CD4-positive, alpha-beta T cell treated with Interleukin-17A for 4 hours (primary cell): ENCODE measurements at places on chromosomes 11 and 22.

DNA sequence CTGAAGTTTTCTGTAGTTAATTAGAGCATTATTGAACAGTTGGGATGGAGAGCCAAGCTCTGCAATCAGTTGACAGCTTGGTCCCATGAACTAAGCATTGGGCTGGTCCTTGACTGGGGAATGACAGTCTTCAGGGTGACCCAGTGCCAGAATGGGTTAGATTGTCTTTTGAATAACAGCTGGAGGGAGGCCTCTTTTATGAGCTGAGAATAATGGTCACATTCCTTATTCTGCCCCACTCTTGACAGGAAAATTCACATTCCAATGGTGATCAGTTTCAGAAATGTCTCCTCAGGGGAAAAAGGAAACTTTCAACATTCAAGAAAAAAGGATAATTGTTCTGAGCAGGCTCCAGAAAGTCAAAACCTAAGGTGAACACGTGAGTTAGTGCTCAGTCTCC lies 113.9 kb downstream of the KIRREL3 start:
- no peak for DNase-seq

DNA sequence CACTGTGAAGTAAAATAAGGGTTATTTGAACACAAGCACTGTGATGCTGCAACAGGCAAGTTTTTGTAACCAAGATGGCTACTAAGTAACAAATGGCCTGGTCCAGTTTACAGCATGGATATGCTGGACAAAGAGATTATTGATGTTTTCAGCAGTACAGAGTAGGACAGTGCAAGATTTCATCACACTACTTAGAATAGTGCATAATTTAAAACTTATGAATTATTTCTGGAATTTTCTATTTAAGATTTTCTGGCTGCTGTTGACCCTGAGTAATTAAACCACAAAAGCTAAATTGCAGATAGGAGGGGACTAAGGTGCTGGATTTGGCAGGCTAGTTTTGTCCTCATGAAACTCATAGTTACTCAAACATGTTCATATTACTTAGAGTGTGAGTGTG lies 33.1 kb downstream of the CEP295 start:
- DNase-seq: no peak

DNA sequence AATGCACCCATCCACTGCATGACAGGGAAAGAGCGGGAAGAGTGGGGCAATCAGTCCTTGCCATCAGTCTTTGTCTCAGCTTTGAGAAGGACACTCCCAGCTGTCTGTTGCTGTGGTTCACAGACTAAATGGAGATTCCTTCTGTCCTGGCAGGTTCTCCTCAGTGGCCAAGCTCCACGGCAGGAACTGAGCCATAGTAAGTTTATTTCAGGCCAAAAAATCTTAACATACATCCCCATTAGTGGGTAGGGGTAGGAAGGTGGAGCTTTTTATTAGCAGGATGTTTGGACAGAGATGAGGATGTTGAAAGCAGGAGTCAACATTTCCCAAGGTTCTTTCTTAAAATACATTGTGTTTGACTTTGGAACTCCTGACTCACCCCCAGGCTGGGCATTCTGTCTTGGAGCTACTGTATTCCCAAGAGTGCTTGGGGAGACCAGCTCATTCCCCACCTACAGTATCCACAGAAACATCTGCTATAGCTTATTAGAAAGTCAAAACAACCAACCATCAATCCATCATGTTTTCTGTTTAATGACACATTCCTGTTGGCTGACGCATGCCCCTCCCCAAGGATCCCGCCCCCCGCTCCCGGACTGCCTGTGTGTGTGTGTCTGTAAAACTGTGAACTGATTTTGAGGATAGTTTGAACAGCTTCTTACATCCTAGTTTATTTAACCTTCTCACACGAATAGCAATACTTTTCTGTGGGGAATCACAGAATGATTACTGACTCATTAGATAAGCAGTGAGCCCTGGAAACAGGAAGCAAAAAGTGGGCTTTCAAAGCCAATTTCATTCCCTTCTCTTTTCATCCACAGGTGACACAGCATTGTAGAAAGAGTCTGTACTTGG lies 109.5 kb downstream of the CCDC81 start:
- no peak for DNase-seq

DNA sequence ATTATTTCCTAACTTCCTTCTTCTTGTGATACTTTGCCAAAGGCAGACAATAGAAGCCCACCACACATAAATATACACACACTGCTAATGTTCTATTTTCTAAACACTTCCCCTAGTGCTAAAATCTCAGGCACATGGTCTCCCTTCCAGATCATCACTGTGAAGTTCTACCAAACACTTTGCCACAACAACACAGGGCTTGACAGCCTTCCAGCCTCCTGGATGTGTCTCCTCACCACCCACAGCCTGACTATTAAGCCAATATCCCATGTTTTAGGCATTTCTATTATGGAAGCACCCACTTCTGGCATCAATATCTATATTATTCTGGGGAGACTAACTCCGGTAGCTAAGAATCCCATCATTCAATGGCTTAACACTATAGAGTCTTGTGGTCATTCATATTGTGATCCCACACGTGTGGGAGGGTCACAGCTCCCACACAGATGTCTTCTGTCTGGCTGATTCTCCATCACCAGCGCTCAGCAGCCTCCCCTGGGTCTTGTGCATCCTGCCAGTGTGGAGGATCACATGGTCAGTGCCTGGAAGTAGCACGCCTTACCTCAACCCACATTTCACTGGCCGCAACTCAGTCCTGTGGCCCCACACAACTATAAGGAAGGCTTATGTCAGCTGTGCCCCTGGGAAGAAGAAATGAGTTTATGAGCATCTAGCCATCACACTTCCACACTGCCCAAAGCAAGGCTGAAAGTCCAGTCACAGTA lies 29.0 kb downstream of the SPATA19 start:
- DNase-seq: no peak

GRCh38 chr11:129652835-129653234 lies 162.8 kb upstream of the TMEM45B start:
- no peak for DNase-seq

GRCh38 chr22:22930222-22930497 lies 42.5 kb downstream of the IGLL5 start:
- no peak for DNase-seq

DNA sequence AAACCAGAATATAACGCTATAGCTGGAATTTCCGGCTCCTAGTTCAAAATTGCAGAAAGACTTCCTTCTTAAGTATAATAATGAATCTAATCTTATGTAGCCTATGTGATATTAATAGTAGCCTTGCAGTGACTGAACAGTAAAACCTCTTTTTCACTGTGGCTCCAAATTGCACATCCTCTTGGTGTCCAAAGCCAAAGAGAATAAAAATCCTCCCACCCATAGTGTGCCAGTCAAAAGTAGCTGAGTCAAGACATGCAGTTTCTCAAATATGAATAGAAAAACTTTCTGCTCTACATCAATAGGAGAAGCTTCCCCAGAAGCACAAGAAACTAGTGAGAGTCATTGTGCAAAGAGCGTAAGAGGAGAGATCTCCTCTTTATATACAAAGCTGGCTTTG lies 76.0 kb upstream of the PICALM start:
- DNase-seq: no peak

GRCh38 chr11:13440100-13440855 lies 22.7 kb downstream of the BTBD10 start:
- DNase-seq: no peak

DNA sequence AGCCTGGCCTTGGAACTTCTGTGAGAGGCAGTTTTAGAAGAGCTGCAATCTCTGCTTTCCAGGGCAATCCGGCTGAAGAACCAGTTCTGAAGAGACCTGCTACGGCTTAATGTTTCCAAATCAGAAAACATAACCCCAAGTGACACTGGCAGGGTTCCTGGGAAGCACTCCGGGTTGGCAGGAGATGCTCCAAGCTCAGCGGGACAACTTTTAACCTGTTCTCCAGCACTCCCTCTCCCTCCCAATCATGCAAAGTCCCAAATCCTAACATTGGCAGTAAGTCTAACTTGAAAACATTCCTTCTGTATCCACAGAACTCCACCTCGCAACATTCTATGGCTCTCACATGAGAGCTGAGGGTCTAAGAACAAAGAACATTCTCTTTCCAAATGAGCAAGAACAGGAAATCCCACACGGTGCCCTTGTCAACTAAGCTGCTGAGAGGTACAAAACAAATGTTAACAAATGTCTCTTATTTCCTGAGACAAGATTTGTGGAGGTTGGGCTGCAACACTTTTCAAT lies 48.5 kb upstream of the MN1 start:
- DNase-seq: no peak

GRCh38 chr22:30523646-30524489 lies 18.4 kb upstream of the SEC14L4 start:
- DNase-seq: no peak

- no peak for DNase-seq
Measured at GRCh38 chr11:69310934-69311766, 17.2 kb downstream of the MYEOV start.

DNA sequence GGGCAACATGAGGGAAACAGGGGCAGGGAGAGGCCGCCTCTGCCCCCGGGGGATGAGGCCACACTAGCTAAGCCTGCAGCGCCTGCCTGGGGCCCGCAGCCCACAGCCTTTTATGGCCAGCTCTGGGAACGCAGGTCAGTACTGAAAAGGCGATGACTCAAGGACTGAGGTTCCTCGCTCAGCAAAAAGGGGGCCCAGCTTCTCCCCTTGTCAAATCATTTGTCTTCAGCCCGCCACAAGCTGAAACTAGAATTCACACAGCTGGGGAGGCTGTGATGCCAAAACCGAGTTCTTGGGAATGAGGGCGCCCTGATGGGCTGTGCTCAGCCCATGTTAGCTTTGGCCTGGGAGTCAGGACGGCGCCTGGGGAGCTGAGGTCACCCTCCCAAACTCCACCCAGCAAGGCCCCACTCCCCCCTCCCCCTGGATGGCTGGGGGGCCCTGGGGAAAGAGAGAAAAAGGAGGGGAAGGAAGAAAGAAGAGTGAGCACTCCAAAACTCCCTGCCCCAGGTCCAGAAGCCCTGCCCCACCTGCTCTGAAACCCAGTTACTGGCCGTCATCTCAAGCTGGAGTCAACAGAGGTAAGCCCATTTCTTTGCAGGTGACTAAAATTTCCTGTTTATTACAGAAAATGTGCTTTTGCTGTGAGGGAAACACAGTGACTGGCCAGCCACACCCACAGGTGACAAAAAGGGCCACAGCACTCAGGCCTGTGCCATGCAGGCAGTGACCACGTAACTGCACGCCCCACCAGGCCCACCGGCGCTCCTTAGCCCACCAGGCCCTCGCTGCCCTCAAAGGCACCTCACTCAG lies 13.7 kb downstream of the EHD1 start:
- peak; percentile 62 for DNase-seq

DNA sequence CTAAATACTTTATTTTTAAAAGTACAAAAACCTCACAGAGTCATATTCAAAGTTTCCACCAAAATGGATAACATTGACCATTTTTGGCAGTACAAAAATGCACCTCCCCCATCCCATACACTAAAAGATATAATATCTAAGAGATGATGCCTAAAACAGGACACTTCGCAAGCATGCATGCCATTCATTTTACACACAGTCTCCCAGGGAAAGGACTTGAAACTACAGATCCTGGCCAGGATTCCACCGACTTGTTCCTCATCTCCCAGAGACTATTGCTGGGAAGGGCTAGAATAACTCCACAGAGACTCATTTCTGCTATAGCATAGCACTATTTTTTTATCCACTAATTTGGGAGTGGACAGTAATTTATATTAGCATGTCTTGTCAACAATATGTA lies 81.7 kb downstream of the MTNR1B start:
- no peak for DNase-seq

- DNase-seq: no peak
Measured at GRCh38 chr11:19789835-19790710, 77.4 kb downstream of the NAV2 start.

- DNase-seq: peak; percentile 40
Measured at GRCh38 chr11:57460022-57460757, at the start of gene RTN4RL2. RTN4RL2 (plus strand) TSS chr11:57460528; CDS start chr11:57460866, 338 bp downstream.

- DNase-seq: no peak
Measured at GRCh38 chr11:113814181-113814580, 34.6 kb downstream of the CLDN25 start.

DNA sequence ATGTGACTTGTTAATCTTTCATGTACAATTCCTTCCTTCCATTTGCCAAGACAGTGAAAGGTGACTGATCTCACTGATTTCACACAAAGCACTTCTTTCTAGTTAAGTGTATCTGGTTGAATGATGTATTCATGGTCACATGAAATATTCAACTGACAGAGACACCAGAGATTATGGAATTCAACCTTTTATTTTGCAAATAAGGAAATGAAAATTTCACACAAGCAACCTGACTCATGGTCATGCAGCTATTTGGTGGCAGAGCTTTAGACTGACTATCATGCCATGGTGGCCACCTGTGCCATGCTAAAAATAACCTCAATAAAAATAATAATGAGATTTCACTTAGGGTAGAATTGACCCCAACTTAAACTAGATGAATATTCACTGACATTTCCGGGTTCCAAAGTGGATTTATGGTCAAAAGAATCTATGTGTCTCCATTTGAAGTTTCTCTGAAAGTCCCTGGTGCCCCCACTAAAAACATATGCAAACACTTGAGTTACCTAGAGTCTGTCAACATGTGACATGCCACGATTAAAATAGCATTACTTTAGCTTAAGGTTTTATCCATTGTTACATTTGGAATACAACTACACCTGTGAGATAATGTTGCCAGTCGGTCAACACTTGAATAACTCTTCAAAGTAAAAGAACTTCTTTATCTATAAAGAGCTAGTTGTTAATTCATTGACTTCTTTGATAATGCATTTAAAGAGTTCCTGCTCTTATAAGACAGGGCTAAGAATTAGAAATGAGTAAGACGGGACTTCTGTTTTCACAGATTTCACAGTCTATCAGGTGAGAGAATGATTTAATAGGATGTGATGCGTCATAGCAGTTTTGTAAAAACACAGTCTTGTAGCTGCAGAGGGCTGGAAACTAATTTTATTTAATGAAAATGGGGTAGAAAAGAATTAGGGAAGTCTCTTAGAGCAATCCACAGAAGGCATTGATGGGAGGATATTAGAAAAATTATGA lies 94.6 kb upstream of the OR9G4 start:
- DNase-seq: no peak

DNA sequence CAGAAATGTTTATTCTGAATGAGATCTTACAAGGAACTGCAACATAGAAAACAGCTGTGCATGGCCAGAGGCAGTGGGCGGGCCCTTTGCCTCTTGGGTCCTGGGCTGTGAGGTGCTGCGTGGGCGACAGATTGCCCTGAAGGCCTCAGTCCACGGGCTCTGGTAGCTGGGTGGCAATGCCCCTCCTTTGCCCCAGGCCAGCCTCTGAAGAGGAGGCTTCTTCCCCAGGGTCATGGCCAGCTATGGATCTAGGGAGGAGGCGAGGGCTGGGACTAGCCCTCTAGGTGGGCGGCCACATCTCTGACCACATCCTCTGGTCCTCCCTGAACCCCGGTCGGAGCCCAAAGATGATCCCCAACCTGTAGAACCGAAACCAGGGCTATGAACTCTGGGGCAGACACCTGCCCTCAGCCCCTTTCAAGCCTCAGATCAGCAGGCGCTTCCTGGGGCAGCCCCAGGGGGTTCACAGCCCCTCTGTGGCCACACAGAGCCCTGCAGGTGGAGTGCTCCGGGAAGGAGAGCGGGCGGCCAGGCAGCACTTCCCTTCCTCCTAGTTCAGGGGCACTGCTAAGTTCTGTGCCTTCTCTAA lies 6.6 kb upstream of the CDC42BPG start:
- peak; percentile 58 for DNase-seq
